ENCODE measurements at places on chromosomes 7 and 10.
A peak's percentile ranks its signal among the peaks of the same experiment; 100 is the strongest.

- no peak for DNase-seq
Measured at GRCh38 chr10:120990831-120991230, 139.7 kb downstream of the WDR11 start.

DNA sequence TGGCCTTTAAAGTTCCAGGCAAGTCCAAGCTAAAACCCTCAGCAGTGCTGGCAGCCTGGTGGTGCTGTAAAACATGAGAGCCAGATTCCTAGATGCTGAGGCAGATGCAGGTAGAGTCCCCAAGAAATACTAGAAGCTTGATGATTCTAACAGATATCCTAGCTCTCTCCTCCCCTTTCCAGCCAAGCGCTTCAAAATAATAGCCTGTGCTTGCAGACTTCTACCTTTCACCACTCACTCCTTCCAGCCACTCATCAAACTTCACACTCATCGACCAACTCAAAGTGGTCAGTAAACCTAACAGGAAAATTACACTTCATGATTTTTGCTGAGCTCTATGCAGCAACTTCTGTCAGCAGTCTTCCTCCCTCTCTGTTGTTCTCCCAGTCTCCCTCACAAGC is 50.2 kb downstream of the LMBR1 start:
- DNase-seq = no peak

GRCh38 chr7:95929710-95930280 is 157.4 kb downstream of the DYNC1I1 start:
- no peak for DNase-seq

- DNase-seq = no peak
Measured at GRCh38 chr10:58266003-58266825, 1.5 kb downstream of the IPMK start.

GRCh38 chr7:47227762-47228177 is 354.1 kb downstream of the TNS3 start:
- no peak for DNase-seq

DNA sequence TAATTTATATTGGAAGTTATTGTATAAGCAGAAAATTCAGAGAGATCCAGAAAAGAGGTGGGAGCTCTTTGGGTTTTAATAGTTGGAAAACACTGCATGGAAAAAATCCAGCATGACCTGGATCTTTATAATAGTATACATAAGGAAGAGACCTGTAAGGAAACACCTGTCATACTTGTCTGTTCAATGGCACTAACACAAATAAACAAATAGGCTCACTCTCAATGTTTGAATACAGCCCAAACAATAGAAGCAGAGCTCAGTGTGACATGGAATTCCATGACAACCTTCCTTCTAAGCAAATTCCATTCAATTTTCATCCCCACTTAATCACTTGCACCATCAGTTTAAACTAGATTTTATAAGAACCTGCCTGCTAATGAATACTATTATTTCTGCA is 31.7 kb downstream of the CISD1 start:
- DNase-seq = peak; percentile 58

DNA sequence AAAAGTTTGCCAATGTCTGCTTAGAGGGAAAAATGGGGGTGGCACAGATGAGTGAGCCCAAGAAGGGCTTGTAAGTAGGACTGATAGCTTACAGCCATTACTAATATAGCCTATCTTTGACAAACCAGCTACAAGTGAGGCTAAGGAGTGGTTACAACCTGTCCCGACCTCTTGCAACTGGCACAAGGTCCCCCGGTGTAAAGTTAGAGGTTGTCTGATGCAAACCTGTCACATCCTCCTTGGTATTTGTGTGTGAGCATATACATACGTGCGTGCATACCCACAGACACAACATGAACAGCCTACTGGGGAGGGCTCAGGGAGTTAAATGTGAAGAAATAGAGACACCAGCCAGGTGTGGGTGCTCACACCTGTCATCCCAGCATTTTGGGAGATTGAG is 14.6 kb downstream of the ADAP1 start:
- DNase-seq = no peak

- DNase-seq = no peak
Measured at GRCh38 chr10:18071591-18071990, 68.6 kb upstream of the CACNB2 start.

GRCh38 chr7:156665101-156665500 is 24.5 kb downstream of the RNF32 start:
- no peak for DNase-seq

- no peak for DNase-seq
Measured at GRCh38 chr7:2299131-2299829, 15.0 kb downstream of the SNX8 start.

DNA sequence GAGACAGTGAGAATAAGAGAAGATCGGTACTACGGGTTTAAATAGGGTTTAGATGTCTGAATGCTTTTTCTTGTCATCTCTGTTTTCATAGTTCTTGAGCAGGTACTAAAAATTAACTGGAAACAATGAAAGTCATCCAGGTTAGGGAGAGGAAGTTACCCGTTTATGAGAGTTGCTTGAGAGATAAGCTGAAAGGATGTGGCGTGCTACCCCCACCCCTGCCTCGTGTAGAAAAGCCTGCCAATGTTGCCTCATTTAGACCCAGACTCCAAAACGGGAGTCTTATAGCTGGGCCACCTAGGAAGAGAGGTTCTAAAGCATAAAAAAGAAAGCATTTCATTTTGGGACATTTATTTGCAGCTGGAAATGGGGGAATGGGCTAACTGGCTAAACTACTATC is 10.2 kb downstream of the AKR1C4 start:
- DNase-seq = no peak

DNA sequence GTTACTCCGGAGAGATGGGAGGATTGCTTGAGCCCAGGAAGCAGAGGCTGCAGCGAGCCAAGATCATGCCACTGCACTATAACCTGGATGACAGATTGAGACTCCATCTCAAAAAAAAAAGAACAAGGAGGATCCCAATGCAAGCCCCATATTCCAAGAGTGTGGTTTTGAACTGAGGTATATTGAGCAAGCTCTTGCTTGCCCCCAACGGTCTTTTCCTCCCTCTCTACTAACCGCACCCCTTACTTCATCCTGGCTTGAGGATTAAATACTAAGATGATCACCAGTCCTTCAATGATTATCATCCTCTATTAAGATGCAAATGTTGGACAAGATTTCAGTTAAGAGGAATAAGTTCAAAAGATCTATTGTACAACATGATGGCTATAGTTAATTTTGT is 12.5 kb upstream of the SRGN start:
- DNase-seq = no peak

DNA sequence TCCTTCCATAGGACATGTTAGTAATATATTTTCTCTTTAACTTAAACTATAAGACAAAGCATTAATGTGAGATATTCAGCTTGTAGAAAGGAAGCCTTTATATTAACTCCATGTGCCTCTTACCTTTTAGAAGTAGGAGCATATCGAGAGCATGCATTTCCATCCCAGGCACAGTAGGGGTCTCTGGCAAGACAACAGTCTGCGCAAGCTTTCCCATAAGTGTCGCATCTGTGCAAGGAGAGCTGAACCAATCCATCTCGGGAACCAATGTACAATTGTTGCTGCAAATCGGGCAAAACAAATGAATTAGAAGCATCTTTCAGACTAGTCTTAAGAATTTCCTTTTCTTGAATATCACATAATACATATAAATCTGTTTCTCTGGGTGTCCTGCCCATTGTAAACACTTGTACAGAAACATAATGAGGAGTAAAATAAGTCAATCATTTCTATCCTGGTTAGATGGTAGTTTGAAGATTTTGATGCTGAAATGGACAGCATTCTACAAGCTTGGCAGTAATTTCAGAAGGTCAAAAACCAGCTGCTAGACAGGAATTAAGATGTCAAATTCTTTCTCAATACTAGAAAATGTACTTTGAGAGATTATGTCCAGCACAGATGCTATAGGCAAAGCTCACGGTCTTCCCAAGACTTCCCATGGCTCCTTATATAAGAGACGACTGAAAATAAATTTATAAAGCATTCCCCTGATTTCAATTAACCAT is 171.8 kb downstream of the SEMA3D start:
- DNase-seq = no peak

GRCh38 chr7:12809476-12809875 is 122.0 kb downstream of the ARL4A start:
- DNase-seq = no peak

DNA sequence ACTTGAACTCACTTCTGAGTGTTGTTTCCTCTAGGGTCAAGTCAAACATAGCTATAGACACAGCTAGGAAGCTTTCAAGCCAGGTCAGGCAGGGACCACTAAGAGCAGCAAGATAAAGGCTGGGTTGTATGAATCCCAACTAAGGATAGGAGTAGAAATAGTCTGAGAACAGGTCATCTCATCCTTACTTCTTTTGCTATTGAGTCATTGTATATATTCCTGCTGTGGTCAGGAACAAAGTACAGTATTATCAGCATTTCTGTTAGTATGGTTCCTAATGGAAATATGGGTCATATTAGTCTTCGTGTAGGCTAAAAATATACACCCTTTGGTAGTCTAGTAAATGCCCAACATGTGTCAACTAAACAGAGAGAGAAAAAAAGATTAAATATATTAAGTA is 145.3 kb downstream of the BTAF1 start:
- DNase-seq = no peak

- no peak for DNase-seq
Measured at GRCh38 chr10:48940958-48941357, 1.3 kb upstream of the LRRC18 start.

DNA sequence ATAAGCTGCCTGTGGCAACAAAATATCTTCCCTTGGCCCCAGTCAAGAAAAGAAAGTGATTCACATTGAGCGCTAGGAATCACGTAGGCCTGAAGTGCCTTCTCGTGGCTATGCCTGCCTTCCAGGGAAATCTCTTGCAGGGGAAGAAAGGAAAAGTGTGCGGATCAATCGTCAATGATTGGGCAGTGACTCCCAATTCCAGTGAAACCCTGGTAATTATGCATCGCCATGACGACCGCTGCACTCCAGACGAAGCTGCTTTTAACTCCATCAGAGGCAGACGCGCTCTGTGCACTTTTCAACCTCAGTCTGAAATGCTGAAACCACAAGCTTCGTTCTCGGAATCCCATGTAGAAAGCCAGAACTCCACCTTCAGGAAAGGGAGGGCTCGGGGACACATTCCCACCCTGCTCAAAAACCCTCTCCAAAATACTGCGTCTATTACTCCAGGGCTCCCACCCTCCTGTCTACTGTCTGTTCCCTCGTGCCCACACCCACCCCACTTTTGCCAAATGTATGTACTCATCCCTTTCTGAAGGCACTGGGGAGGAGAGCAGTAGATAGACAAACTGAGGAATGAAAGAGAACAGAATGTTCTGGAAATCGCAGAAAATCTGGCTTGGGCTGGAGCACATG is 24.2 kb upstream of the PRKAG2 start:
- no peak for DNase-seq

DNA sequence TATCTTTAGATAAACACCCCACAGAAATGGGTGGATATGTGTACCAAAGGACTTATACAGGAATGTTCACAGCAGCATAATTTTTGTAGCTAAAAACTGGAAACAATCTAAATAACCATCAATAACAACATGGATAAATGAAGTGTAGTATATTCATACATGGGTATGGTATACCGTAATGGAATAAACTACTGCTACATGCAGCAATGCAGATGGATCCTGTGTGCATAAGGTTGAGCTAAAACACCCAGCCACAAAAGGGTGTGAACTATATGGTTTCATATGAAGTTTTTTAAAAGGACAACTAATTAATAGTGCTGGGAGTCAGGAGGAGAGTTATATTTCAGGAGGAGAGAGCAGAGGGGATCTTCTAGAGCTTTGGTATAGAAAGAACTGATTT is 389.6 kb downstream of the GFRA1 start:
- DNase-seq = no peak

DNA sequence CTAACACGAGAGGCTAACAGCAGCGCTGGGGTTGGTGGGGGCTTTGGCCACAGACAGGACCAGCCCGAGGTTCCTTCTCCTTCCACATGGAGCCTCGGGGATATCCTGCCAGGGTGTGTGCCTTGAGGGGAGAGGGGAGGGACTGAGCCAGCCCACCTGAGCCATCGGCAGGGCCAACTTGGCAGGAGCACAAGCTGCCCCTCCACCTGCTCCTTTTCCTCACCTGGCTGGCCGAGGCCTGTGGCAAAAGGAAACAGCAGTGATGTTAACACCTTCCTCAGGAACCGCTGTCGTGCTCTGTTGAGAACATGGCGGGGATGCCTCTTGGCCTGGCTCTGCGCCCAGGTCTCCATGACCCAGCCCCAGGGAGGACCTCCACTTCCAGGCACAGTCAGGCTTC is 255.1 kb upstream of the PPP2R2D start:
- DNase-seq = no peak

GRCh38 chr10:43899224-43899959 is 250.7 kb upstream of the ZNF32 start:
- DNase-seq = no peak

DNA sequence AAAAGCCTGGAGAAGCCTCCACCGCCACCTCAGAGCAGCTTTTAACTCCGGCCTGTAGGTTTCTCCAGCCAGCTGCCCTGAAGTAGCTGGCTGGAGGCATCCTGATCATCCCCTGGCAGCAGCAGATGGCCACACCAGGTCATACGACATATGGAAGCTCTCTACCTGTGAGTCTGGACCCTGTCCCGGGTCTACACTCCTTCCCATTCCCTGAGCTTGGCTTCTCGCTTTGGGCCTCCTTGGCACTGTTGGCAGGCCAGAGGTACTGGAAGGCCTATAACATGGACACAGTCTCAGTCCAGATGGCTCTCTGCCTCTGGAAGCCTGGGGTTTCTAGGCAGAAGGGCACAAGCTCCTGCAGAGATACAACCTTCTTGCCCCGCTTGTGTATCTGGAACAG is 43.5 kb upstream of the TRIM8 start:
- DNase-seq = no peak

- no peak for DNase-seq
Measured at GRCh38 chr10:67549390-67549789, 146.6 kb downstream of the CTNNA3 start.

GRCh38 chr7:89618274-89618673 is 536.0 kb upstream of the STEAP1 start:
- no peak for DNase-seq

GRCh38 chr7:22219036-22219435 is 137.9 kb downstream of the RAPGEF5 start:
- no peak for DNase-seq

- no peak for DNase-seq
Measured at GRCh38 chr7:96484091-96484490, 162.2 kb upstream of the SLC25A13 start.

GRCh38 chr7:80937336-80937735 is 18.5 kb upstream of the SEMA3C start:
- DNase-seq = no peak

- no peak for DNase-seq
Measured at GRCh38 chr7:139255290-139255689, 24.3 kb downstream of the UBN2 start.

- DNase-seq = no peak
Measured at GRCh38 chr7:104960741-104961448, 53.1 kb upstream of the KMT2E start.

Measured in NCI-H2029 (cell line).